ENCODE measurements at places on chromosomes 1 and 21.

DNA sequence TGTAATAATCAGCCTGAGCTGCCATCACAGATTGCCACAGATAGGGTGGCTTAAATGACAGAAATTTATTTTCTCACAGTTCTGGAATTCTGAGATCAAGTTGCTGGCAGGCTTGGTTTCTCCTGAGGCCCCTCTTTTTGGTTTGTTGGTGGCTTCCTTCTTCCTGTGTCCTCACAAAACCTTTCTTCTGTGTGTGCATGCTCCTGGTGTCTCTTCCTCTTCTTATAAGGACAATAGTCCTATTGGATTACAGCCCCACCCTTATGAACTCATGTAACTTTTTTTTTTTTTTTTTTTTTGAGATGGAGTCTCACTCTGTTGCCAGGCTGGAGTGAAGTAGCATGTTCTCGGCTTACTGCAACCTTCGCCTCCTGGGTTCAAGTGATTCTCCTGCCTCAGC lies 41.0 kb upstream of the F3 start:
- no peak for DNase-seq

DNA sequence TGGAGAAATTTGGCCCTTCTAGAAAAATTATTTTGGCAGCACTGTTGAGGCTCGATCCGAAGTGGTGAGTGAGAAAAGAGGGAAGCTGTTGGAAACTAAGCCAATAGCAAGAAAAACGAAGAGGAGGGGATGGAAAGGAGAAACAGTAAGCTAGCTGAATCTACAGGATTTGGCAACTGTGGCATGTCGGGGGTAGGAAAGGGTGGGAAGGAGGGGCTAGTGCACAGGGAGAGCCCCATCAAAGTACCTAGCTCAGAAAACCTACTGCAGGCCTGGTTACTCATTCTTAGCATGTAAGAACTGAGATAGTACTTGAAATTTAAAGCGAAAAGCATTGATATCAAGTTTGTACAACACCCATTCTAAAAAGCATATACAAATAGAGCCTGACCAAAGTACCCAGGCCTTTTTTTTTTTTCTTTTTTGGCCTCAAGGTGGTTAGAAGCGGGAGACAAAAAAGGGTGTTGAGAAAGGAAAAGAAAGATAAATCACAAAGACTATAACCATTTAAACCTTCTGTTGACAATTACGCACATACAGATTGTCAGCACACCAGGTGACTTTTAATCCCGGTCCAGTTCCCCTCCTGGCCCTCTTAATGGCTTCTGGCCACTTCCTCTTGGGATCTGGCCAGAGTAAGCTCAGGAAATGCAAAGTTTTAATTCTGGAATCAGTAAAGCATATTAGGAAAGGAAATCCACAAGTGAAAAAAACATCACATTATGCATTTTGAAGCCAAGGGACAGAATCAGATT lies 50.4 kb downstream of the SLC16A1 start:
- no peak for DNase-seq

DNA sequence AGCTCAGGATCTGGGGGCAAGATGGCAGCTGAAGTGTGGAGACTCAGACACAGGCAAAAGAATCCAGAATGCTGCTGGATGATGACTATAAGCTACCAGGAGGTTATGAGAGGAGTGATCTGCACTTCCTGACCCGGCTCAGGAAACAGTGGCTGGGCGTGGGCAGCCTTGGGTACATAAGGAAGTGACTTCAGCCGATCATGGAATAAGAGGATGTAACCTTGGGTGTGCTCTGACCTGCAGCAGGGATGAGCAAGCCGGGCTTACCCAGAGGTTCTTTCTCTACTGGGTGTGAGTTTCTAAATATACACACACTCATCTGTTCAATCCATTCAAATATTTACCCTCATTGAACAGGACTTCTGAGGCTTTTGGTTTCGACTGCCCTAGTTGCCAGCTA lies 62.7 kb downstream of the CD34 start:
- no peak for DNase-seq

DNA sequence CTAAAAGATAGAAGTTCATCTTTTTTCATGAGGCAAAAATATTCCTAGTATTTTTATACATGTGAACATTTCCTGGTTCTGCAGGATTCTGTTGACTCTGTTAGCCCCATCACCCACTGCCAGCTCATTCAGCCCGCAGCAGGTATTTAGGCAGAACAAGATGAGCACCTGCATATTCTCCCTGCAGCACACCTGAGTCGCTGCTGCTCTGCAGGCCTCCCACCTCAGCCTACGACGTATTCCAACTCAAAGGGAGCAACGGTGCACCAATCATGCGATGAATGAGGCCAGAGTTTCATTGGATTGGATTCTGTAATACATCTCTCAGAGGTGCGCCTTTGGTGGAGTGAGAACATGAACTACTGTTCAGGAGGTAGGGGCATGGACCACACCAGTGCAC lies 87.6 kb downstream of the CNIH3 start:
- no peak for DNase-seq

GRCh38 chr21:18248171-18248570 lies 3.5 kb downstream of the CHODL start:
- DNase-seq, result no peak

DNA sequence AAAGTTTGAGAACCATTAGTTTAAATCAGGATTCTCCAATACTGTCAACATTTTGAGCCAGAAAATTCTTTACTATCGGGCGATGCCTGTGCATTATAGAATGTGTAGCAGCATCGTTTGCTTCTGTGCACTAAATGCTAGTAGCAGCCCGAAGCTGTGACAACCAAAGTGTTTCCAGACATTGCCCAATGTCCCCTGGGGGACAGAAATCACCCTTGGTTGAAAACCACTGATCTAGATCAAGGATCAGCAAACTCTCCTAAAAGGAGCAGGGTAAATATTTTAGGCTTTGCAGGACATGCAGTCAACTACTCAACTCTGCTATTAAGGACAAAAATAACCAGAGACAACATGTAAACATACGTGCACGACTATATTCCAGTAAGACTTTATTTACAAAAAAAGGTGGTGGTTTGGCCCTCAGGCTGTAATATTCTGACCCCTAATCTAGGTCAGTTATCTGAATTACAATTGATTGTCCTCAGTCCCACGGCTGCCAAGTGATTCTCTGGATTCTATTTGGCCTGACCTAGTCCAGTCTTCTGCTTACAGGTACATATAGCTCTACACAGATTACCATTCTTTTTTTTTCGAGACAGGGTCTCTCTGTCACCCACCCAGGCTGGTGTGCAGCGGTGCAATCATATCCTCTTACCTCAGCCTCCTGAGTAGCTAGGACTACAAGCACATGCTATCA lies 10.6 kb downstream of the FAF1 start:
- DNase-seq, result no peak

DNA sequence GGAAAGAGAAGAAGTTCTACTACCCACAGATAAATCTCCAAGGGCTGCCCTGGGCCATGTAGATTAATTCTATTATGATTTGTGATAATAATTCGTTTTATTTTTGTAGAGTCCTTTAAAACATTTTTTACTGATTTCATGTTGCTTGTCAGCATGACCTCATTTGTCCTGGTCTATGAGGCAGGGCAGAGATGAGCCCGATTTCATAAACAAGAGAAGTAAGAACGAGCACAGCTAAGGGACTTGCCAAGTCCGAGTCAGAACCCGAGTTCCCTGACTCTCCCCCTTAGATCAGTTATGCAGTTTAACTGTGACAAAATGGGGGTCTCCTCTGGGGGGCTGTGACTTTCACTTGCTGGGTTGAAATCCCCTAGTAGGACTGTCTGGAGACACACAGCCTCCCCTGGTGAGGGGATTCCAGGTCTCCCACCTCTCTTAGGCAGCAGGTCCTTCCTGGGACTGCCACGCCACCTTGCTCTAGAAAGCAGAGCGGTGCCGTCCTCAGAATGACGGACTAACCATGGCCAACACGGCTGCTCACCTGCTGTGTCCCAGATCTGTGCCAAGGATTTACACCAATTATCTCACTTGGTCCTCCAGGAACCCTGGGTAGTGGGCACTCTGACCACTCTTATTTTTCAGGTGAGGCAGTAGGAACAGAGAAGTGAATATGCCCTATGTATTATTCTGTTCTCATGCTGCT lies 31.0 kb upstream of the SOX13 start:
- no peak for DNase-seq

- DNase-seq, result no peak
These were observed 55.1 kb upstream of the TMEM51 start for GRCh38 chr1:15098176-15099125.

GRCh38 chr1:194476872-194477271 lies 1290.5 kb upstream of the B3GALT2 start:
- no peak for DNase-seq

GRCh38 chr21:34911360-34911759 lies 137.7 kb downstream of the RUNX1 start:
- DNase-seq, result no peak

GRCh38 chr1:240351690-240352089 lies 260.0 kb downstream of the FMN2 start:
- no peak for DNase-seq

DNA sequence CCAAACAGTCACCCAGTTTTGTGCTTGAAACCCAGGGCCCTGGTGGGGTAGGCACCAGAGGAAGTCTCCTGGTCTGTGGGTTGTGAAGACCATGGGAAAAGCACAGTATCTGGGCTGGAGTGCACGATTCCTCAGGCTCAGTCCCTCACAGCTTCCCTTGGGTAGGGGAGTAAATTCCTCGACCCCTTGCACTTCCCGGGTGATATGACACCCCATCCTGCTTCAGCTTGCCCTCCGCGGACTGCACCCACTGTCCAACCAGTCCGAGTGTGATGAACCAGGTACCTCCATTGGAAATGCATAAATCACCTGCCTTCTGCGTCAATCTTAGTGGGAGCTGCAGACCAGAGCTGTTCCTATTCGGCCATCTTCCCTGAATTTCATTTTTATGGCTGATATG lies 133.9 kb upstream of the KCTD3 start:
- no peak for DNase-seq

DNA sequence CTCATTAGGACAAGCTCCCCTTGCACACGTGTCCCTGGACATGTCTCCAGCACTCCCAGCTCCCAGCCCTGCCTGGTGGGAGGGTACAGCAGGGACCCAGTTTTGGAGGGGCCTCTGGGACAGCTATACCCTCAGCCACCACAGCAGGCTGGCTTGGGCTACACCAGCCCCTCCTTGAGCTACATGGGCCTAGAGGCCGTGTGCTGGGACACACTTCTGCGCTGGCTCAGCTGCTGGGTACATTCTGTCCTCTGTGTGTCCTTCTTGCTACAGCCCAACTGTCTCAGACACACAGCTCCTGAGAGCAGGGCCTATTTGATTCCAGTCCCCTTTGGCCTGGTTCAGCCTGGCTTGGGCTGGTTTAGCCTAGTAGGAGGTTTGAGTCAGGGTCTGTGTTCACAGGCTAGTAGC lies 26.7 kb downstream of the DMAP1 start:
- DNase-seq, result no peak

DNA sequence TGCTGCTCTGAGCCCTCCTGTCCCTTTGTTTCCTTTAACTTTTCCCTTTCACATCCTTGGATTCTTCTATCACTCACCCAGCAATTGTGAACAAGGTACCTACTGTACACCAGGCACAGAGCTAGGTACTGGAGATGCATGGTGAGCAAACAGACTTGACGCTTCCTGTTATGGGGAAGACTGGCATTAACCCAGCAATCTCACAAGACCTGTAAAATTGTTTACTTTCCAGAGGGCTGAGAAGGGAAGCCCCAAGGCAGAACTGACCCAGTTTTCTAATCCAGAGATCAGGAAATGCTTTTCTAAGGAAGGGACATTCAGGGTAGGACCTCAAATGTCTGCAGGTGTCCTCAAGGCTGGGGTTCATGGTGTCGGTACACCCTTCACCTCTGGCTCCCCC lies 171.6 kb upstream of the KAZN start:
- DNase-seq, result no peak

DNA sequence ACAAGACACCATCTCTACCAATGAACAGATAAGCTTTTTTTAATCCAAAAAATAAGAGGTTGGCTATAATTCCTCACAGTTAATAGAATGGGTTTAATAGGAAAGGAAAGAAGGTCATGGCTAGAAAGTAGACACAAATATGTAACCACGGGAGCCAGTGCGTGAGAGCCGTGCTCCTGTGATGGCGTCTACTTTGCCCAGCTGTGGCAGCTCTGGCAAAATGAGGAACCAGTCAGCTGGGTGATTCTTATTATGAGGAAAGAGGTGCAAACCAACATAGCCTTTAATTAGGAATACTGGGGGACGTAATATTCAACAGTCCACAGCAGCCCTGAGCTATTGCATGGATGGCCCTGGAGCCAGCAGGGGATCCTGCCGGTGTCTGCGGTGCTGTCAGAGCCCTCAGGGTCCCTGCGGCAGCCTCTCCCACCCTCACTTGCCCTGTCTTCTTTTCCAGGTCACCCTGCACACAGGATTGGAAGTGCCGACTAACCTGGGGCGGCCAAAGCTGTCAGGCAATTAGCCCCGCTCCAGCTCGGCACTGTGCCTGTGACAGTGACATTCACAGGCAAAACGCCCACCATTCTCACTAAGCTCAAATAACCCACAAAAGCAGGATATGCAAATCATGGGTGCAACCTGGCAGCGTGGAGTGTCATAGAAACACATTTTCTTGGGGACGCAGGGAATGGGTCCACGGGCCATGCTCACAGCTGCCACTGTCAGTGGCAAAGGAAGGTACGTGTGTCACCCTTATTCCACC lies 25.9 kb upstream of the GNPAT start:
- DNase-seq, result no peak

DNA sequence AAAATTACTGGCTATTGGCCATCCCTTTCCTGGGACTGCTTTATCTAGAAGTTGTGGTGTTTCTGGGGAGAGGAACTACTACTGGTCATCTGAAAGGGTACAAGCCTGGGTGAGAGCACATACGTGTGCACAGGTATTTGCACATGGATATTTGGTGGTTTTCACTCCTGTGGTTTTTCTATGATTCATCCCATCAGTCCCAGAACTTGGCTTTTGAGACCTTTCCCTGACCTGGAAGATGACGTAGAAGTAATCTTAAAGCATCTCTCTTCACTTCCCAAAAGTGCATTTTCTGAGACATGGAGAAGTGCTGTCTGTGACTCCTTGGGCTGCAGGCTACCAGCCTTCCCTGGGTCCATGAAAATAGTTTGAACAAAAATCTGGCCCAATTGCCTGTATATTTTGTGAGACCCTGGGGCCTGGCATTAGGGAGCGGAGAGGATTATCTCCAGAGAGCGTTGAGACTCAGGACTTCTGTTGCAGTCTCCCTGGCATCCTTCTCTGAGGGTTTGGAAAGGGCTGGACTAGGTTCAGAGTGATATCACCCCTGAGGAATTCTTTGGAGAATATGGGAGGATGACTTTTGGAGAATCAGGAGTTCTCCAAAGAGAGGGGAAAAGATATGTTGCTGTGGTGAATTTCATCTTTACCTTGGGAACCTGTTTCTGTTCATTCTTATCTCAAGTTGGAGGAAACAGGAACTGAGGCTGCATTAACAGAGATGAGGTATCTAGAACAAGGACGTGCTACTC lies 130.8 kb downstream of the NOS1AP start:
- no peak for DNase-seq

- no peak for DNase-seq
These were observed 276.7 kb downstream of the KCNH1 start for GRCh38 chr1:210857146-210857663.

- no peak for DNase-seq
These were observed 267.8 kb downstream of the FOXD2 start for GRCh38 chr1:47705517-47706130.

- no peak for DNase-seq
These were observed 5.6 kb downstream of the PDZK1IP1 start for GRCh38 chr1:47184090-47184821.

GRCh38 chr1:210677533-210677932 lies 348.8 kb downstream of the HHAT start:
- DNase-seq, result no peak

GRCh38 chr1:190377294-190377693 lies 100.4 kb downstream of the BRINP3 start:
- DNase-seq, result no peak

Data from hematopoietic multipotent progenitor cell treated with erythropoietin and hydrocortisone succinate and interleukin-3 and kit ligand, for 15 days (in vitro differentiated cells).